ENCODE measurements at places on chromosomes 7 and 10.

DNA sequence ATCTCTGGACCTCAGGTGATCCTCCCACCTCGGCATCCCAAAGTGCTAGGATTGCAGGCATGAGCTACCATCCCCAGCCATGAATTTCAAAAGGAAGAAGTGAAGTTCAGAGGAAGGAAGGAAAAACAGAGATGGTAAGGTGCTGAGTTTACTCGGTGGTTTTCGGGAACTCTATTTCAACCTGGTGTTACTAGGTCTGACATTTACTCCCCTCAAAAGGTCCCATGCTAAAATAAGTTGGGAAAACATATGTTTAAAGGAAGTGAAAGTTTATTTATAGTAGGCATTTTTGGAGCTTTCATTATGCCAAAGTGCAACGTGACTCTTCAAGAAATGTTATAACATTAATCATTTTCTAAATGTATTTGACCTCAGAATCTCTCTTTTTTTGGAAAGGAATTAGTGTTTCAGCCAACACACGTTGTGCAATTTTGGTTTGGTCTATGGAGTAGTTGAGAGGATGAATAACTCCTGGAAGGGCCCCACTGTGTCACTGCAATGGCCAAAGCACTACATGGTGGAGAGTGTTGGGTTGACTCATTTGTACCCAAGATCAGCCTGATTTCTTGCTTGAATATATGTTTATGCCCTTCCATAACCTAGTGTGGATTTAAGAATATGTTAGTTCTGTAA, 114.7 kb upstream of the FAM171A1 start:
- no peak for DNase-seq

DNA sequence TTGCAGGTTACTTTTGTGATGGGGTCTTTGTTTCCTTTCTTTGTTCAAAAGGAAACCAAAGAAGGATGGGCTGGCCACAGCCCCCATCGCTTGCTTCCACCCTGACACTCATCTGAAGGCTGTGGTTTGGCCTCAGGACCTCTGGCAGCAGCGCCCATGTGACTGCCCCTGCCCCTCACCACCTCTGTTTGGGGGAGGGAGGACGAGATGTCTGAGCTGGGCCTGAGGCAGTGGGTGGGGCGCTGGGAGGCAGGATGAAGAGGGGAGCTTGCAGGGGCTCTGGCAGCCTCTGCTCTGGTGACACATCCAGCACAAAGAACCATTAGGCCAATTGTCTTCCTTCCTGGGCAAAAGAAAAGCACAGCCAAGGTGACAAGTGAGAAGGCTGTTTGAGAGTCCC, 15.9 kb upstream of the CHST15 start:
- no peak for DNase-seq

- peak; percentile 43 for DNase-seq
Observed at GRCh38 chr7:5677538-5678294, 103.7 kb downstream of the RNF216 start.

DNA sequence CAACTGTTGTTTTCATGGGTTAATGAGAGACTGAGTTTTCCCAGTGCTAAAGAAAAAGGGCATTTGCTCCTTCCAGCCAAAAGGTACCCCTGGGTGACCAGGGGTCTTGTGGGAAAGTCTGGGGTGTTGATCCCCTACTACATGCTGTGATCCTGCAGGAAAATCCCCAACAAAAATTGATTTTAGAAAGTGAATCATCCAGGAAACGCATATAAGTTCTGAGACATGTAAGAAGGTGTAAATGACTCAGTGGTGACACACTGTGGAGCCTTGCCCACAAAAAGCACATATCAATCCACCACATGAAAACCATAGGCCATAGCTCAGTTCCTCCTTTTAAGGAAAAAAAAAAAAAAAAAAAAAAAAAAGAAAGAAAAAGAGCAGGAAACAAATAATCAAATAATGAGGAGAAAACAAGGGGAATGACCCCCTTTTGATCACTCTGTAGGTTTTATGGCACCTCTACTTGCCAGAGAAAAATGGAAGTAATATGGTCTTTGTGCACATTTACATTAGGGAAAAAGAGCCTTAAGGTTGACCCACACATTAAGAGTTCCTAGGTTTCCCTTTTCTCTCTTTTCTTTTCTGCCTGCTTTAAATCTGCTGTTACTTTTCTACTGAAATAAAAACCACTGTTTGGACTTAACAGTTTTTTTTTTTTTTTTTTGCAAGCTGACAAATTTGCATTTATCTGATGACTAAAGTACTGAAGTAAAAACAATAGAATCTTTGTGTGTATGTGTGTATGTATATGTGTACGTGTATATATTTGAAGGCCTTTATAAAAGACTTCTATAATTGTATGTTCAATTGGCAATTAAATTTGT, 386.0 kb downstream of the KIF20B start:
- DNase-seq: no peak

DNA sequence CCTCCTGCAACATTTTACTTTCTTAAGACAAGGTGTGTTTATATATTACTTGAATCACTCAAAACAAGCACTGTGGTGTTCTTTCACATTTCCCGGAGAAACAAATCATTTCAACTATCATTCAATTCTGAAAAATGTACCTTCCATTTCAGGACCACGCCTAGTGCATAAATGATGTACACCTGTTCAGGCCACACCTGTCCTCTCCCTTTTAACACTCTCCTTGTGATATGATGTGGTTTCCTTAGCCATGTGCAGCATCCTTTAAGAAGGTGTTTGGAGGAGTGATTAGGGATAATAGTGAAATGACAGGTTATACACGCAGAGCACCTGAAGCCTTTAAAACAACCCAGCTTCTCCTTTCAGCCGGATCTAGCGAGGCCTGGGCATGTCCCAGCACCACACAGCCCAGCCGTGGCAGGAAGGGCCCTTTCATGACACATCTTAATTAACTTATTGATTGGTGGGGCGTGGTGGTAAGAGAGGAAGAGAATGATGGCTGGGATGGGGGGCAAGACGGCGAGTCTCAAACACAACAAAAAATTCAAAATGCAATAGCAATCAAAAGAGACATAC, 26.9 kb downstream of the ABLIM1 start:
- no peak for DNase-seq

DNA sequence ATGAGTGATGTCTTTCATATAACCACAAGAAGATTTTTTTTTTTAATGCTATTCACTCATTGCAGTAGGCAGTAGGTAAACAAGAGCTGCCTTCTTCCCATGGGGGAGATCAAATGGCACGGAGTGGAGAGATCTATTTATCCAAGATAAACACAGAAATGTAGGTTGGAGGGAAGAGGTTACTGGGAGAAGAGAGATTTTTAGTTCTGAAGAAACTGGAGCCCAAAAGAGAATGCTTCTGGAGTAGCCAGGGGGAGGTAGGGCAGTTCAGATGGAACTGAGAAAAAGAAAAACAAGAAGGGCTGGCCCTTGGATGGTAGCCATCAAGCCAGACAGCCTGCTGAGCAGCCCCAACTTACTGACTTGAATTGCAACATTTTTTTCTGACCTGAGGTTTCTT, 270.1 kb upstream of the TPK1 start:
- DNase-seq: no peak

DNA sequence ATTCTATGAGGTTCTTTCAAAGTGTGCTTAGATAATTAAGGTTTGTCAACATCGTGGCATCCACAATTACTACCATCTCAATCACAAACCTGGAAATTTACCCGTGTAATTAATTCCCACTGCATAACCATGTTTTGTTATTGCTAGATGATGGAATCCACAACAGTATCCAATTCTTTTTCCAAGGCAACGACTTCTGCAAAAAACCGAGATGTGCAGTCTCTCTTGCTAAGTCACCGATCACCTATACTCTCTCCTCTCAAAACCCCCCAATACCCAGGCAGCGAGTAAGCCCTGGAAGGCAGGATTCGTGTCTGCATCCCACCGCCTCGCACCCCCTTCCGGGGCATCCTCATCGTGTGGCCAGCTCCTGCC, 678 bp upstream of the EIF4H start:
- DNase-seq: no peak

DNA sequence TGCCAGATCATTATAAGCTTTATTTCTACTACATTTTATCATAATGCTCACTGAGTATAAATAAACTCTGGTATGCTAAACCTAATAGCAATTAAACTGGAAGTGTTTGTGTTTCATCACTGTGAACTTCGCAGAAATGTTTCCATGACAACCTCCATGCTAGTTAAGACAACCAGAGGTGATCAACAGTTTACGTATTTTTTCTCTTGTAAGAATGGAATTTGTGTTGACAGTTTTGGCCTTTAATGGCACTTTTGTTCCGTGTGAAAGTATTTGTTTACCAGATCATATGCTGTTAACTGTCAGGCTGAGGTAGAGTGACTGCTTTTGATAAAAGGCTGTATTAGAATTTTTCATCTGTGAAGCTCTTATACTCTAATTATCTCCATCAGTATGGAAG, 212.1 kb upstream of the PPP1R3A start:
- no peak for DNase-seq

DNA sequence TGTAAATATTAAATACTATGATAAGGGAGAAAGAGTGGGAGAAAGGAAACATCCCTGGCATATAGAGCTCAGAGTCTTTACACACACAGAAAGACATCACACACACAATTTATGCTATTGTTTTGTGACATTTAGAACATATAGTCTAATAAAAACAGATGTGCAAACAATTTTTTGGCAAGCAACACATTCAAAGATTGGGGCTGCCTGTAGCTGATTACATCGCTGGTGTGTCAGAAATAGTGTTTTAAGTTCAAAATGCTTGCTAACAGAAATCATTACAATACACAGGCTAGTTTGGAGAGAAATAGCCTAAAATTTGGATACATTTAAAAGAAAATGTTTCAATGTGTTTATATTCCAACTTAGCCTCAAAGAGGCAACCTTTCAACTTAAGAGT, 256.7 kb upstream of the NPVF start:
- DNase-seq: no peak

DNA sequence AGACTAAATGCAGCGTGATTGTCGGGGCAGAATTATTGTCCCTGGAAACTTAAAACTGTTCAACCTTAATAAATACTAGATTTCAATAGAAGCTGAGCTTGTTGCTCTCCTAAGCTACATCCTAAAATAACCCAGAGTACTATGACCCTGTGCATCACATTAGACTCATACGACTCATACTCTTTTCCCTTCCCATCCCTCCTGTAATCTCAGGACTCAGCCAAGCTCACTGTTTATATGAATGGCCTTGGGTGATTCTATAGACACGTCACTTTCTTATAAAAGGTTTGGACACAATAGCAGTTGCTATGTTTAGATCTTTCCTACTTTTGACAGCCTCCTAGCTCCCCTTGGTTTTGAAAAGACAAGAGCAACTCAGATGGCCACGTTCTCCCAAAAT, 17.2 kb downstream of the TCF7L2 start:
- no peak for DNase-seq

DNA sequence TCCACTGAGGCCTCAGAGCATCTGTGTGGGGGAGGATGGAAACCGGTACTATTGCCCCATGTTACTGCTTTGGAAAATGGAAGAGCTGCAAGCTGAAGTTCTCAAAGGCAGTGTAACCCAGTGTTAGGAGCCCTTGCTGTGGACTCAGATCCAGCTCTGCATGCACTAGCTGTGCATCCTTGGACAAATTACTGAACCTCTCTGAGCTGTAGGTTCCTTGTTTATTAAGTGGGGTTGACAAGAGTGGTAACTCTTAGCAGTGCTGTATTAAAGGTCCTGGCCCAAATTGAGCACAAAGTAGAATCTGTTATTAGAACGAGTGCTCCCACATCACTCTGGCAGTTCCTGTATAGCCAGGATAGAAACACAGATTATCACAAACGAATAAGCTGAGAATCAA, 234.2 kb downstream of the USP6NL start:
- no peak for DNase-seq

DNA sequence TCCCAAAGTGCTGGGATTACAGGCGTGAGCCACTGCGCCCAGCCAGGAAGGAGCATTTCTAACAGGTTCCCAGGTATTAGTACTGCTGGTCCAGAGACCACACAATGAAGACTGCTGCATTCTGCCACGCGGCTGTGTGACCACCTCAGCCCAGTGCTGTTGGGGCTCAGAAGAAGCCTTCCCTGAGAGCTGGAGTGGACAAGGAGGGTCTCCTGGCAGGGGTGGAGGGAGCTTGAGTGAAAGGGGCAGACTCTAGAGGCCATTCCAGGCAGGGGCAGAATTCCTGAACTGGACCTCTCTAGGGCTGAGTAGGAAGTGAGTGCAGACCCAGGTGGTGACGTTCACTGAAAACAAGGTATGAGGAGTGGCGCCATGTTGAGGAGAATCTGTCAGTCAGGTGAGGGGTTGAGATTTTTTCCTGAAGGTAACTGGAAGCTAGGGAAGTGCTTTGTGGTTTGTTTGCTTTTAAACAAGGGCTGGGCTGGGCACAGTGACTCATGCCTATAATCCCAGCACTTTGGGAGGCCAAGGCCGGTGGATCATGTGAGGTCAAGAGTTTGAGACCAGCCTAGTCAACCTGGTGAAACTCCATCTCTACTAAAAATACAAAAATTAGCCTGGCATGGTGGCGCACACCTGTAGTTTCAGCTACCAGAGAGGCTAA, 67.6 kb downstream of the TACC2 start:
- no peak for DNase-seq

GRCh38 chr10:99236627-99237309, 1.1 kb upstream of the HPSE2 start:
- DNase-seq: no peak

DNA sequence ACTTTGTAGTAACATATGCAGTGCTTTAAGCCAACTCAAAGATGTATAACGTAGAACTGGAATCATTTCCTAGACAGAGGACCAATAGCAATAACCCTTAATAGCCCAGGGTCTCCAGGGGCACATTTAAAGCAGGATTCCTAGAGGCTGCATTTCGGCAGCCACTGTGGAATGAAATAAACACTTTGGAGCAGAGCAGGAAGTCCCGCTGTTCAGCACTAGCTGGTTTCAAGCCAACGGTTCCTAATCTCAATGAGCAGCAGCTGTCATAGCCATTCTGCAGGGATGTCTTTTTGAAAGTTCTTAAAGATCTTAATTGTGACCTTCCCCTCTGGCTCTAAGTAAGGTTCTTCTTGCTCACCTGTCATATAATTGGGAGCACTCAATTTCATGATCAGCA, 18.4 kb upstream of the MACROH2A2 start:
- DNase-seq: no peak

GRCh38 chr7:66267249-66267648, 62.1 kb downstream of the TPST1 start:
- DNase-seq: no peak

DNA sequence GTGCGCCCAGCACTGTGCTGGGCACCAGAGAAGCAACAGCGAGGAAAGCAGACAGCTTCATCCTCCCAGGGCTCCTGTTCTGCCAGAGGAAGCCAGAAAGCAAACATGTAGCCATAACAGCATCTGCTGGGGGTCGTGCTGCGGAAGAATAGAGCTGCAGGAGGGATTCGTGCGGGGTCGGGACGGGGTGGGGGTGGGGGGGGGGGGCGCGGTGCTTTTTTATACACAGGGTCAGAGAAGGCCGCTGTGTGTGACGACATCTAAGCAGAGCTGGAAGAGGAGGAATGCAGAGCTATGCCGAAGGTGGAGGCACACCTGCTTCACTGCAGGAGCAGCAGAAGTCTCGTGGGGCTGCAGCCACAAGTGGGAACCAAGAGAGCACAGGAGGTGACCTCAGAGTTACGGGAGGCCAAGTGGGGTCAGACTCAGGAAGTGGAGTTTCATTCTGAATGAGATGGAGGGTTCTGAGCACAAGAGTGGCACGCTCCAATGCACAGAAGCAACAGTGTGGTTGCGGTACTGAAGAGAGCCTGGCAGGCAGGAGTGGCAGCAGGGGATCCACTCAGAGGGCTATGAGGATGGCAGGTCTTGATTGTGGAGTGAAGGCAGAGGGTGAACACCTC, 11.1 kb downstream of the PKD1L1 start:
- DNase-seq: no peak

GRCh38 chr10:121092720-121093095, 241.5 kb downstream of the WDR11 start:
- DNase-seq: no peak

GRCh38 chr10:128563904-128564303, 437.7 kb upstream of the MKI67 start:
- no peak for DNase-seq

GRCh38 chr7:41869091-41869490, 166.2 kb upstream of the INHBA start:
- no peak for DNase-seq

Measured in activated CD4-positive, alpha-beta T cell treated with anti-CD3 and anti-CD28 coated beads, Interleukin-2, amount 50 U/mL, for 1 hour (primary cell).